ENCODE measurements at places on chromosomes 3 and 15.

DNA sequence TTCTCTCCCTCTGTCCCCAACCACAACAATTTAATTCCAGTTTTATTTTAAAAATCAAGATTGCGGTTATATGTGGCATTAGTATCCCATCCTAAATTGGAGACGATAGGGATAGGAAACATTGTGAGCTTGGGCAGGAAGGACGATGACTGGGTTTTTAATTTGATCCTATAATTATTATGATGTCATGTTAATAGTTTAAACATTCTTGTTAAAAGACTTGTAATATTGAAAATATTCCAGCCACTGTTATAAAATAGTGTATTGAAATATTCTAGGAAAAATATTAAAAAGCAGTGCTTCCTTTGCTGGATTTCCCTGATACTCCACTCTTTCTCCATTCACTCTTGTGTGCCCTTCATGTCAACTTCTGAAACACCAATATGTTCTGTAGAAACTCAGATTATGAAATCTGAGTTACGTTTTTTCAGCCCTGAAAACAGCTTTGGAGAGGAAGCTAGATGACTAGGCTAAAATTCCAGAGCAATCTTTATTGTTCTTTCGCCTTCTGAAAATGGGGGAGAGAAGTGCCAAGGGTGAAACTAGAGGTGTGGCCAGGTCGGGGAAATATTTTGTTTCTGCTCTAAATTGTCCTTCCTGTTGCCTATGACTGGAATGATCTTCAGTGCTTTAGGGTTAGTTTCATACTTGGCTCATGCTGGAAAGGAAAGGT, 46.1 kb upstream of the MAP3K13 start:
- no peak for DNase-seq

- no peak for DNase-seq
Measured at GRCh38 chr15:91950631-91951329, 97.3 kb downstream of the SLCO3A1 start.

DNA sequence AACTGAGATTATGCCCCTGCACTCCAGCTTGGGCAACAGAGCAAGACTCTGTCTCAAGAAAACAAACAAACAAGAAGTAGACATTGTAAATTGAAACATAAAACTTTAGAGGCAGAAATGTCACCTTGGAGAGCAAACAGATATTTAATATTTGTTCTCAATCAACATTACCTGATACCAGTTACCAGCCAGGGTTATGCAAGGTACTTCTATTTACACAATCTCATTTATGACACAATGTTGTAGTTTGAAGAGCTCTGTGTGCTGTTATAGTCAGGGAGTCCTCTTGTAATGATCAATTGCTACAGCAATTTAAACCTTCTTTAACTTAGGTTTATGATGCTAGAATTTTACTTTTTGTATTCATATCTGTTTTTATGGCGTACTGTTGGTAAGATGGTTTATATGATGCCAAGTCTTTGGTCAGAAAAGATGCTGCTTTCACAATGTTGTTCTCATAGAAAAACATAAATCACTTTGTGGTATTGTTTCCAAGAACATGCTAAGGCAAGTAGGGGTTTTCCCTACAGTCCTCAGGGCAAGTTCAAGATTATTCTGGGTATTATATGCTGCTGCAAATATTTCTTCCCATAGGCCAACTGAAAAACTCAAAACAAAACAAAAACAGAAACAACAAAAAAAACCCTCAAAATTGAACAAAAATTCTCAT, 173.5 kb downstream of the TNIK start:
- no peak for DNase-seq

DNA sequence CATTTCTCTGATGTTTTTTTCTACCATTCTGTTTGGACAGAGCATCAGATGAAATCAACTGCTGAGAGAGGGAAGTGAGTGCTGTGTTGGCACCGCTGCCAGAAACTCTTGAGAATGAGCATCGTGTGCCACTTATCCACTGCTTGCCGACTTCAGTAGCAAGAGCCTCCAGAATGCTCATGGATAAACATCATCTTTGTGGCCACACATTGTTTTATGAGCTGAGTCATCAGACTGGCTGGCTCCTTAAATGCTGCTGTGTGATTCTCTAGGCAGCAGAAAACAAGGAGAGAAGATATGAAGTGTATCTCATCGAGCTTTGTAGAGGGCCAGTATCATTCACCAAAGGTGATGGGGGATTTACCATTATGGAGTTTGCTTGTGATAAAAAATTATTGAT, 3.4 kb upstream of the DOCK3 start:
- no peak for DNase-seq

DNA sequence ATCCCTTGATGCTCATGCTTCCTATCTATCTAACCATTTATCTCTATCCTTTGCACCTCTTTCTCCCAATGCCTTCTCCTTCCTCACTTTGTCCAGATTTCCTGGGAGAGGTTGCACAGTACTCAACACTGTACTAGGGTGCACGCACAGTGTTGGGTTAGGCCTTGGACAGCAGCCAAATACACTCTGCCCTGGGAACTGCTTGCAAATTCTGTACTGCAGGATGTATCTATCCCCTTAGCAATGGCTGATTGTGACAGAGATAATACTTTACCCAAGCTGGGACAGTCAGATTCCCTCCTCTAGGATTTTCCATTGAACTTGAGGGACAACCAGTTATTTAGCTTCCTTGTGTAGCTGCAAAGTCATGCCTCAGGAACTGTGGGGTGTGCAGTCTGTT, 113.3 kb downstream of the IL20RB start:
- DNase-seq, result no peak

GRCh38 chr3:104005815-104006214, 1360.9 kb upstream of the ALCAM start:
- no peak for DNase-seq

DNA sequence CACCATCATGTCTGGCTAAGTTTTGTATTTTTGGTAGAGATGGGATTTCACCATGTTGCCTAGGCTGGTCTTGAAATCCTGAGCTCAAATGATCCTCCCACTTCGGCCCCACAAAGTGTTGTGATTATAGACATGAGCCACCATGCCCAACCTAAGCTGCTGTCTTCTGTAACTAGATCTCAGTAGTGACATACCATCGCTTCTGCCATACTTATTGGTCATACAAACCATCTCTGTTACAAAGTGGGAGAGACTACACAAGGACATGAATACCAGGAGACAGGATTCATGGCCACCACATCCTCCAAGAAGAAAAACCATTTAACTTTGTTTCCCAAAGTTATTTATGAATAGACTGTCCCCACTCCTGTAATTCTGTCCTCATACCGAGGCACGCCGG, 81.3 kb downstream of the SMAD6 start:
- DNase-seq, result no peak

DNA sequence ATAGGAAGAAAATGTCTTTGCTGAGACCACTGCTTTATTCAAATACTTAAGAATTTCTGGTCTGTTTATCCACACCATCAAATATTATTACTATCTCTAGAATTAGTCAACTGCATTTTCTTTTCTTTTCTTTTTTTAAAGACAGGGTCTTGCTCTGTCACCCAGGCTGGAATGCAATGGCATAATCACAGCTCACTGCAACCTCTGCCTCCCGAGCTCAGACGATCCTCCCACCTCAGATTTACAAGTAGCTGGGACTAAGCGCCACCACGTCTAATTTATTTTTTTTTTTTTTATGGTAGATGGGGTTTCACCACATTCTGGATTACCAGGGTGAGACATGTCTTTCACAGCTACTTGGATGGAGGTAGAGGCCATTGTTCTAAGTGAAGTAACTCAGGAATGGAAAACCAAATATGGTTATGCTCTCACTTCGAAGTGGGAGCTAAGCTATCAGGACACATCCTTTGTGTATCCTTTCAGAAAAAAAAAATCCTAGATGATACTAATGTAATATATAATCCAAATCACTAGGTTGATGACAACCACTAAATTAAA, 52.8 kb downstream of the STAG1 start:
- DNase-seq, result no peak

DNA sequence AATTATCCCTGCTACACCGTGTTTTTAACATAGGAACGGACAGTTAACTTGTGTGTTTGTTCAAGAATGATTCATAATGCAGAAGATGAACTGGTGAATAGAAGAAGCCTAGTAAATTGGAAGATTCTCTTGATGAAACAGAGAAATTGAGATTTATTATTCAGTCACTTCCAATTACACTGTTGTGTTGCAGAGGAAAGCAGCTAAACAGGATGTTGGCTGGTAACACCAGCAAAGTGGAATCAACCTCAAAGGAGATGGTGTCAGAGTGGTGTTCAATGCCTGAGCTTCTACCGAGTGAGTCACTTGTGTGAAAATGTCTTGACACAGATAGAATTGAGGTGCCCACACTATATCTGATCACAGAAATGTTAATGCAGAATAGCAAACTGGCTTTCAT, 399.6 kb downstream of the LPP start:
- no peak for DNase-seq

GRCh38 chr3:133895208-133896001, at the start of gene RAB6B:
TSS of gene RAB6B (minus strand) at chr3:133895882. CDS start at chr3:133895466, 416 bp downstream.
- no peak for DNase-seq

GRCh38 chr15:51185213-51186159, 90.8 kb upstream of the TNFAIP8L3 start:
- no peak for DNase-seq

- DNase-seq, result no peak
Measured at GRCh38 chr3:167973046-167973445, 122.7 kb downstream of the GOLIM4 start.

- DNase-seq, result no peak
Measured at GRCh38 chr3:188148318-188148717, 5.6 kb upstream of the LPP start.

GRCh38 chr3:47536221-47536891, 22.8 kb upstream of the ELP6 start:
- DNase-seq, result no peak

Measured in activated CD4-positive, alpha-beta T cell treated with anti-CD3 and anti-CD28 coated beads, Interleukin-2, amount 50 U/mL, for 48 hours (primary cell).